DMS79 (cell line): ENCODE measurements at places on chromosomes 4 and X.

DNA sequence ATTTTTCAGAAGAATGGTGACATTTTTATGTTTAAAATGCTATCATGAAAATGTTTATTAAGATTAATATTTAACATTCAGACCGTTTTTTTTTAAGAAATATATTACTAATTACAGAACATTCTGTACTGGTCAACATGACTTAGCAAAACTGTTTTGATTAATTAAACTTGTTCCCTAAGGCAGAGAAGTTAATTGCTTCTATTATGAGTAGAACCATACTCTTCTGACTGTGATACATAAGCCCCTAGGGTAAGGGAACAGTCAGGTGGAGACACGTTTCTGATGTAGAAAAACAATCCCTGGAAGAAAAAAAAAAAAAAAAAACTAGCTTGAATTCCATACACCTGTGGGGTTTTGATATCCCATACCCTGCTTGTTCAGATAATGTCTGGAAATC lies 97.4 kb downstream of the GPM6A start:
- no peak for DNase-seq

GRCh38 chr4:153281476-153281875 lies 63.0 kb upstream of the MND1 start:
- no peak for DNase-seq

DNA sequence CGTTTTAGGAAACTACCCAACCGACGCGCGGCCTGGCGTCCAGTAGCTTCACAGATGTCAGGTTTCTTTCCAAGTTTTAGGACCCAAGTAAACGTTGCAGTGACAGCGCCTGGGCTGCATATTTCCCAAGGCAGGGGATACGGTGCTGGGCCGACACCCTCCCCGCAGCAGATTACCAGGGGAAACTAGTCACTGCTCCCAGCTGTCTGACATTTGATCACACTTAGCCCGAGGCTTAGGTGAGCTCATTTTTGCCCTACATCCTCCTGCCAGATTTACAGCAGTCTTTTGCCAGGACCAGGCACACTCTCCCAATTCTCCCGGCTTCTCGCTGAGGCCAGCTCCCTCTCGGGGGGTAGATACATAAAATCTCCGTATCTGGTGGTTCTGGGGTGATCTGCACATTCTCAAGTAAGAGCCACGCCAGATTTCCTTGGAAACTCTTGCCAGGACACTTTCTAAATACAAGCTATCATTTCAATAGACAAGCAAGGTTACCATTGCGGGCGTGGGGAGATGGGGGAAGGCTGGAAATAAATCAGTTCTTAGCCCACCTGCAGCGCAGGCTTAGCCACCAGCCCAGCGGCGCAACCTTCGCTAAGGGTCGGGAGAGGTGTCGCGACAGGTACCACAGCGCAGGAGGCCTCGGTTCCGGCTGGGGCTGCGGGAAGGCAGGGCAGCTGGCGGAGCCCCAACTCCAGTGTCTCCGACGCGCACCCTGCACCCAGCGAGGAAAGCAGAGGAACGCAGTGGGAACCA lies 2.5 kb upstream of the SOX3 start:
- DNase-seq = no peak

- no peak for DNase-seq
Observed at GRCh38 chr4:38805530-38806145, 1.0 kb upstream of the TLR1 start.

DNA sequence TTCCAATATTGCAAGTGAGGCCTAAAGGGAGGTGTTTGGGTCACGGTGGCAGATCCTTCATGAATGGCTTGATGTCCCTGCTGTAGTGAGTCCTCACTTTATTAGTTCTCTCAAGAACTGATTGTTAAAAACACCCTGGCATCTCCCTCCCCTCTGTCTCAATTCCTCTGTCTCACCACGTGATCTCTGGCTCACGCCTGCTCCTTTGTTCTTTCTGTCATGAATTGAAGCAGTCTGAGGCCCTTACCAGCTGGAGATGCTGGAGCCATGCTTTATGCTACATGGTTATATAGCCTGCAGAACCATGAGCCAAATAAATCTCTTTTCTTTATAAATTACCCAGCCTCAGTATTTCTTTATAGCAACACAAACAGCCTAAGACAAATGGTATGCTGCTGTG lies 980.7 kb upstream of the GRIA3 start:
- no peak for DNase-seq

- no peak for DNase-seq
Observed at GRCh38 chrX:43552156-43552555, 103.9 kb upstream of the MAOA start.

GRCh38 chrX:43646800-43647199 lies 9.3 kb upstream of the MAOA start:
- no peak for DNase-seq

DNA sequence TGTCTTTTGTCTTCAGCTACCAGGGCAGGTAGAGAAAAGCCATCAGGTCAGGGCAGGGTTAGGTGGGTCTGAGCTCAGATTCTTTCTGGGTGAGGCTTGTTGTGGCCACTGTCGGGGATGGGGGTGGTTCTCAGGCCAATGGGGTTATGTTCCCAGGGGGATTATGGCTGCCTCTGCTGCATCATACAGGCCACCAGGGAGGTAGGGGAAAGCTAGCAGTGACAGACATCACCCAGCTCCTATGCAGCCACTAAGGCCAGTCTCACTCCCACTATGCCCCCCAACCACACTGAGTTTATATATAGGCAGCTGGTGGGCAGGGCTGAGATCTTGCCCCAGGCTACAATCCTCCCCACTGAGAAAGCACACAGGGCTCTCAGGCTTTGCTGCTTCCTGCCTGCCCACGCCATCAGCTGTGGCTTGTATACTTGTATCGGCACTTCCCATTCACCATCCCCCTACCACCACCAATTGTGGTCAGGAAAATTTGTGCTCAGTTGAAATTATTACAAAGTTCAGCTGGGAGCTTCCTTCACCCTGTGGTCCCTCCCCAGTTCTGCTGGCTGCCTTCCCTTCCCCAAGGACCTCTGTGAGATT lies 72.6 kb upstream of the PTPN13 start:
- DNase-seq = no peak

- no peak for DNase-seq
Observed at GRCh38 chrX:48487362-48487798, 11.4 kb downstream of the FTSJ1 start.

DNA sequence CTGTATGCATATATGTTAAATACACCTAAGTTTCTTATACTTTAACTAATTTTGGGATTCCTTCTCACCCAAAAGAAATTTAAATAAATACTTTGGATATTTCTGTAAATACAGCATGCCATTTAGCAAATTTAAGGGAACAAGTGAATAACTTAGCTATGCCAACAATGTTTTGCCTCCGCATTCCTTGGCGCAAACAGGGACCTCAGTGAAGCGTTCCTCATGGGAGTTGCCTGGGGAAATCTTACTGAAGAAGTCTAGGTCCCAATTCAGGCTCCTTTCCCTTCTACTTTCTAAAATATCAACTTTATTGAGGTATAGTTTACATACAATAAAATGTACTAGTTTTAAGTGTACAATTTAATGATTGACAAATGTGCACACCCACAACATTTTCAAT lies 25.0 kb downstream of the COL4A5 start:
- no peak for DNase-seq

DNA sequence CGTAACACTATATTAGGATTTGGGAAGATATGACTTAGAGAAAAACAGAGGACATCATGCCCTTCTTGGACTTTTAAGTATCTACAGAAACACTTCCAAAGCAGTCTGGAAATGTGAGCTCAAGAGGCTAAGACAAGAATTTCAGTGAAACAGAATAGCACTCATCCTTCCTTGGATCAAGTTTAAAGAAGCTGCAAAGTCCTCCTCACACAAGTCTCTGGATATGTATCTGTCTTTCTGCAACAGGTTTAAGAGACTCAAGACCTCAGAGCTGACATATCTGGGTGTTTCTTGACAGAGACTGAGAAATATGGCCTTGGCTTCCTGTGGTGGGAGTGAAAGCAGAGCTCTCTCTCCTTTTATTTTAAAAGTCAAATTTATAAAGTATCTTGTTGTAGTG lies 82.5 kb upstream of the GIMD1 start:
- DNase-seq = no peak

- no peak for DNase-seq
Observed at GRCh38 chr4:121784975-121785374, 16.1 kb upstream of the EXOSC9 start.

DNA sequence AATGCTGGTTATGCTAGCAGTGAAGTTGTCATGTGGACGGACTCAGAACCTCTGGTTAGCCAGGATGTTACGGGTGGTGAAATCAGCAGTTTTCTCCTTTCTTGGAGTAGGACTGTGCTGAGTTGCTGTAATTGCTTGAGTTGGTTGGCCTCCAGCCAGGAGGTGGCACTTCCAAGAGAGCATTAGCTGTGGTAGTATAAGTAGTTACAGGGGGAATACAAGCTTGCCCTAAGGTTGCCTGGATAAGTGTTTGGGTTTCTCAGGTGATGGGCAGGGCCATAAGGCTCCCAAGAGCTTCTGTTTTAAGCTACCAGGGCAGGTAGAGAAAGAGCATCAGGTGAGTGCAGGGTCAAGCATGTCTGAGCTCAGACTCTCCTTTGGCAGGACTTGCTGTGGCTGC lies 103.0 kb downstream of the ZNF518B start:
- peak; percentile 64 for DNase-seq

- DNase-seq = no peak
Observed at GRCh38 chrX:3529466-3530010, 183.1 kb upstream of the MXRA5 start.

- peak; percentile 11 for DNase-seq
Observed at GRCh38 chr4:184649971-184650855, 675 bp downstream of the PRIMPOL start.

- no peak for DNase-seq
Observed at GRCh38 chrX:108072746-108073145, 18.6 kb downstream of the PSMD10 start.

GRCh38 chr4:17195461-17196275 lies 297.2 kb upstream of the LDB2 start:
- DNase-seq = no peak

GRCh38 chr4:23463071-23463470 lies 426.8 kb downstream of the PPARGC1A start:
- no peak for DNase-seq

DNA sequence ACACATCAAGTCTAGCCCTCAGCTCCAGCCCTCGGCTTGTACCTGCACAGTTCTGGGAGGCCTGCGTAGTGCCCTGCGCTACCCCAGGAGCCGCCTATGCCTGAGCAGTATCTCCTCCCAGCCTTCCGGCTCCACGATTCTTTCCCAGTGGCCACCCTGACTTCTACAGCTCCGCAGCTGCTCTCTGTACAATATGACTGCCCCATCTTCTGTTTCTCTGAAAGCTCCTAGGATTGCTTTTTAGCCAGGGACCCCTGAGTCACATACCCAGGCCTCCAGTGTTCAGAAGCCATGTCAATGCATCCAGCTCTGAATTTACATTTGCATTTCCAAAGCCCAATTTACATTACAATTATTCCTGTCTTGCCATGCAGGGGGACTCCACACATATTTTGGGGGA lies 135.5 kb downstream of the PJA1 start:
- no peak for DNase-seq
